Activated T-helper 1 cell treated with Interleukin-2 at 50 U/mL for 16 hours (primary cell): ENCODE measurements at places on chromosomes 2 and 18.

DNA sequence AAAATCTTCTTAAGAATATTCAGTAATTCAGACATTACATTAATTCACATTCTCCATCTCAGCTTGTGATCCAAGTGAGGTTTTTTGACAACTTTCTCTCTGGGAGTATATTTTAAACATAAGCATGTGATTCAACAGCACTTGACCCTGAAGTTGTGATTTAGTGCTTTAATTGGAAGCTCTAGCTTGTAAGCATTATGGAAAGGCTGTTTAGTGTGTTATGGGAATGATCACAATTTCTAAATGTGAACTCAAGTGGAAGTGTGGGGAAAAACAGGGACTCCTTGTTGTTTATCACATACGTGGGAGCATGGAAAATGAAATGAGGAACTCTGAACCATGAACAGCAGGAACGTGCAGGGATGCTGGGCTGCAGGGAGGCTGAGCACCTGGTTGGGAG, 148.9 kb upstream of the BCL2L11 start:
- no peak for DNase-seq

GRCh38 chr2:163347982-163348856, 387.6 kb downstream of the FIGN start:
- no peak for DNase-seq

DNA sequence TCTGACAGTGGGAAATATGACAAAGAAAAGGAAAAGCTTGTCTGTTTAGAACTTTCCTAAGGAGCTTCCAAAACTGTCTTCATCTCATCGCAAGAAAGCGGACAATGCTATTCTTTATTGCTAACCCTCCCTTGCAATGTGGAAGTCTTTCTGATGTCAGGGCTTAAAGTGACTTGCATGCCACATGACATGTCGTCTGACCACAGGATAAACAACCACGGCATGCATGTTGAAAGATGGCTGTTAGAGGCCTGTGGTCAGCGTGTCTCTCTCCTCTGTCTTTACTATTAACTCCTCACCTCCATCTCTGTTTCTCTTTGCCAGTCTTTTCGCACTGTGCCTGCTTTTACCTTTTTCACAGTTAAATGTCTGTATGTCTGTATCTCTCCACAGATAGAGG, 389.8 kb downstream of the LNPK start:
- DNase-seq, result no peak

- no peak for DNase-seq
Observed at GRCh38 chr18:21439431-21439846, 161.1 kb downstream of the ESCO1 start.

GRCh38 chr2:72954376-72955227, 37.3 kb downstream of the EMX1 start:
- no peak for DNase-seq

DNA sequence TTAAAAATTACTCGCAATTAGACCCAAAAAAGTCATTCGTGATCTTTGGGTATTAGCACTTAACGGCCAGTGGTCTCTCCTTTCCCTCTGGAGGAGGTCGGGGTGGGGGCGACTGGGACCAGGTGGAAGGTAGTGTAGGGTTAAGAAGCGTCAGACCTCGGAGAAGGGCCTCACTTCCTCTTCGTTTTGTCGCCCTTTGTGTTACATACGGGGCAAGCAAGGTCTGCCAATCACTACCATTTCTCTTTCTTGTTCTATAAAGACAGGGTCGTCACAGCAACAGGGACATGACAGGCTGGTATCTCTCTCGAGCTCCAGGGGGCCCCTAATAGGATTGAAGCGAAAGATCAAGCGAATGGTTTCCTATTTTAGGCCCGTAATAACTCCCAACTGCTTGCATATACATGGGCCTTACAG, 136.6 kb downstream of the INSIG2 start:
- DNase-seq, result no peak

- no peak for DNase-seq
Observed at GRCh38 chr2:200765139-200765951, 46.4 kb upstream of the BZW1 start.

GRCh38 chr2:190446193-190446592, 38.0 kb downstream of the MFSD6 start:
- DNase-seq, result no peak

GRCh38 chr2:173226899-173227698, 127.6 kb upstream of the CDCA7 start:
- no peak for DNase-seq

DNA sequence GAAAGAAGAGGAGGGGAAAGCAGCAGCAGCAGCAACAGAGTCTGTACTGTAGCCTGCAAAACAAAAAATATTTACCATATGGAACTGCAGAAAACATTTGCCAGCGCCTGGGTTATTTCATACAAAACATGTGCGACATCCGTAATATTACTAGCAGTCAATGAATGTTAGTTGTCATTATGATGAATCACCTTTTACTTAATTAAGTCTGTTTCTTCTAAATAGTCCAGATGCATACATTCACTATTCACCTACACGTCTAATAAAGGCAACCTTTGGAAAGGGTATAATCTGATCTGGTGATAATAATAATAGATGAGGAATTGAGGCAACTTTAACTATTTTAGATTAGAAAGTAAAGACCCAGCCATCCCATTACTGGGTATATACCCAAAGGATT, 426.3 kb upstream of the ST6GAL2 start:
- no peak for DNase-seq

GRCh38 chr18:49691177-49691608, 122.1 kb downstream of the ACAA2 start:
- DNase-seq, result no peak

DNA sequence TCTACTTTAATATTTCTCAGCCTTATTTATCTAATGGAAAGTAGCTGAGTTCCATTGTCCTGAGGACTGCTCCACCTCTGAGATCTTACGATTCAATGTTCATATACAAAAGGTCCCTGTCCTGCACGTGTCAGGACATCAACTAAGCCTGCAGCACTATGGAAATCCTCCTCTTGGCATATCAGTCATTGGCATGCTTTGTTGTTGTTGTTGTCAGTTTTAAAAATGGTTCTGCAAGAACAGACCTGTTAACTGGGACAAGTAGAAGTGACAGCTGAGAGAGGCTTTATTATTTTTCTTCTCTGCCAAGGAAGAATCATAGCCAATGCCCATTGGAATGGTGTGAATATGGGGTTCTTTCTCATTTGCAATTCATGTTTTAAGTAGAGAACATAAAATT, 450.1 kb upstream of the PKDCC start:
- DNase-seq, result no peak

DNA sequence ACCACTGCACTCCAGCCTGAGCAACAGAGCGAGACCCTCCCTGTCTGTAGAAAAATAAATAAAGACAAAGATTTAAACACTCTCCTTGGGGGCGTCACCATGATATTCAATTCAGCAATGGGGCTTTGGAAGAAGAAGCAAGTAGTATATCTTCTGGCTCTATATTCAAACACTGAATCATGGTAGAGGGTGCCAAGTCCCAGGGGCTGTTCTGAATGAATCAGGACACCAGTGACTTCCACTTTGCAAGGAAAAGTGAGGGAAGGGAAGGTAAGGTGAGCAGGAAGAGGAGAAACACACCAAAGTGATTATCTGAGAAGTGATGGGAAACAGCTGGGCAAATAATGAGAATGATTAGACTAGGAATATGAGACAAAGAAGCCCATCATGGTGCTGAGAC, 80.5 kb downstream of the AAK1 start:
- DNase-seq, result no peak

- DNase-seq, result no peak
Observed at GRCh38 chr2:120539937-120540718, 194.2 kb downstream of the INHBB start.
